ENCODE measurements at places on chromosomes 11 and 22.

- DNase-seq = no peak
Observed at GRCh38 chr11:128511712-128512111, 75.6 kb downstream of the ETS1 start.

DNA sequence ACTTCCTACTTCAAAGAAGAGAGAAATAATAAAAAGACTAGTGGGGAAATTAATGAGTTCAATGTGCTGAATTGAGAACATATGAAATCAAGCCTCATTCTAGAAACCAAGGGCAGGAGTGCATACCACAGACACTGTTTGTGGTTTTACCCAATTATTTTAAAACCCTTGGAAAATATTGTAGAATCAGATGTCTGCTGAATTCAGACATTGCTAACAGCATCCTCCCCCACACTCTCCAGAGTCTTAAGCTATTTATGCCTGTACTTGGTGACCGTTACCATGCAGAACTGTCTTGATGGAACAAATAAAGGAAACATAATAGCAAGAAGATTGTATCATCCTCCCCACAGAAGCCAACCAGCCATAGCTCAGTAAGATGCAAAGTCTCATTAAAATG is 850.1 kb downstream of the NTM start:
- no peak for DNase-seq

GRCh38 chr11:76186776-76187279 is 19.5 kb downstream of the WNT11 start:
- DNase-seq = no peak

GRCh38 chr22:32836280-32837123 is 35.0 kb downstream of the TIMP3 start:
- no peak for DNase-seq

DNA sequence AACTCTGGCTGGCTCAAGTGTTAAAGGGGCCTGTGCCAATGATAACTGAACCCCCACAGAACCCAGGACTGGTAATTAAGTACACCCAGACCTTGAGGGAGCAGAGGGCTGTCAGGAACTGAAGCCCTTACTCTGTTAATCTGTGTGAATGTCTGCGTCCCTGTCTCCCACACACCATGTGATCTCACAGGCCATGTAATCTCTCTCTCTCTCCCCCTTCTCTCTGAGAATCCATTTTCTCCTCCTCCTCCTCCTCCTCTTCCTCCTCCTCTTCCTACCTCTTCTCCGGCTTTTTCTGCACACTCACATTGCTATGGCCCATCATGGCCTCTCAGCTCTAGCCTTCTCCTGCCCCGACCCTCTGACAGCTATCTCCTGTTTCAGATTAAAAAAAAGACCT is 14.6 kb upstream of the IRAG1 start:
- DNase-seq = no peak

GRCh38 chr11:9704620-9705019 is 40.7 kb downstream of the SWAP70 start:
- no peak for DNase-seq

GRCh38 chr11:131748151-131749050 is 378.0 kb downstream of the NTM start:
- DNase-seq = peak; percentile 13

DNA sequence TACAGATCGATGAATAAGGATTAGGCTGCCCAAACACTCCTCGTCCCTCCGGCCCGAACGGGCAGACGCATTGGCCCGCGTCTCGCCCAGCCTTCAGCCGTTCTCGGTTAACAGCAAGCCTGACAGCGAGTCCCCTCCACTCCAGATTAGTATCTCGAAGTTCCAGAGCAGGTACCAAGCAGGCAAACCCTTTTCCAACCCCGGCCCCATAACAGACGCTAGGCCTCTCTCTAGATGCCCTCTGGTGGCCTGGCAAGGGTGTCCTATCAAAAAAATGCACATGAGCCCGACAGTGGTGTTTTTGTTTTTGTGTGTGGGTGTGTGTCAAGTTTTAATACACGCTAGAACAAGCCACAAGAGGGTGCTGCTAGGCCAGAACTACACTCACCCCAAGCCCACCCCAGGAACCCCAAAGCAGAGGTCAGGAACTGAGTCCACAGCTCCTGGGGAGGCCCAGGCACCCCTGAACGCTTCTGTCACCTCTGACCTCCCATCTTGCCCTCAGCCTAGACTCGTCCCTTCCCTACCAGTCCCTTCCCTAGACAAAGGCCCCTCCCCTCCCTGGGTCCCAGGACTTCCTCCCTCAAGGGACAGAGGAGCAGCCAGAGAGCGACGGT is 658 bp upstream of the ARFGAP2 start:
- DNase-seq = peak; percentile 90

DNA sequence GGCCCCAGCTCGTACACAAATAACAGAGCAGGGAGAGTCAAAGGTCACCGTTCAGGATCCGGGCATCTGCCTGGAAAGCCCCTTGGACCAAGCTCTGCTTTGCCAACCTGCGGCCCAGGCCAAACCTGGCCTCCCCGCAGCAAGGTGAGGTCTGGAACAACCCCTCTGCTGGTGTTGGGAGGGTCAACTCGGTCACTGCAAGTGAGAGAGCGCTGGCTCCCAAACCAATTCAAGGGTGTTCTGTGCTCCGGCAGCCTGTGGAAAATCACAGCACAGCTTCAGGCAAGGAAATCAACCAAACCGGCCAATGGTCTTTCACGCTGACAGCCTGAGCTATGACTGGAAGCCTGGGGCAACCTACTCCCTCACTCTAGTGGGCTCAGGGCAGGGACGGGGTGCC is 63.4 kb downstream of the MYH9 start:
- DNase-seq = no peak

DNA sequence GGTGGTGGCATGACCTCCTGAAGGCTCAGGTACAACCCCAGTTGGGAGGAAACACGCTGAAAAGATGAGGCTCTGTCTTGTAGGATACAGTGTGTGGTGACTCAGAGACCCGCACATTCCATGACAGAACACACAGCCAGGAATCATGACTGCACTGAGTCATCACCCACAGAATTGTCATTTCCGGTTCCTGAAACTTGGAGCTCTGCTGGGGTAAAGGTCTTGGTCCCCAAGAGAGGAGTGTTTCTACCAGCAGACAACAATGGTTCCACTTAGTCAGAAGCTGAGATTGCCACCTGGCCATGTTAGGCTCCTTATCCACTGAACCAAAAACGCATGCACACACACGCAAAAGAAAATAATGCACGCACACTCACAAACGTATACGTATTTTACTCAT is 31.5 kb upstream of the CYB5R3 start:
- no peak for DNase-seq

DNA sequence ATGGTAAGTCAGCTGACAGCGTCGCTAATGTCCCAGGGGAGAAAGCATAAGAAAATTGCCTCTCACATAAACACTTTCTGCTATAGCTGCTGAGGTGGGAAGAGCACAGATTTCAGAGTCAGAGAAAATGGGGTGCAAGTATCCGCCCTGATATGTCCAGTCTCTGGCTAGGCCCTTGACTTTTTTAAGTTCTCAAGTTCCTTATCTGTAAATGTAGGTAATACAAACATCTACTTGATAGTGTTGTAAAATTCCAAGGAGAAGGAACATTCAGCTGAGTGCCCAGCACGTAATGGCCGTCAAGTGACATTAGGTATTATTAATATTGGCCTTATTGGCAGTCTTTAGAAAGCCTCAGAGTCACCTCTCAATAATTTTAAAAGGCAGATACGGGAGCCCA is 143.6 kb downstream of the NTM start:
- no peak for DNase-seq

DNA sequence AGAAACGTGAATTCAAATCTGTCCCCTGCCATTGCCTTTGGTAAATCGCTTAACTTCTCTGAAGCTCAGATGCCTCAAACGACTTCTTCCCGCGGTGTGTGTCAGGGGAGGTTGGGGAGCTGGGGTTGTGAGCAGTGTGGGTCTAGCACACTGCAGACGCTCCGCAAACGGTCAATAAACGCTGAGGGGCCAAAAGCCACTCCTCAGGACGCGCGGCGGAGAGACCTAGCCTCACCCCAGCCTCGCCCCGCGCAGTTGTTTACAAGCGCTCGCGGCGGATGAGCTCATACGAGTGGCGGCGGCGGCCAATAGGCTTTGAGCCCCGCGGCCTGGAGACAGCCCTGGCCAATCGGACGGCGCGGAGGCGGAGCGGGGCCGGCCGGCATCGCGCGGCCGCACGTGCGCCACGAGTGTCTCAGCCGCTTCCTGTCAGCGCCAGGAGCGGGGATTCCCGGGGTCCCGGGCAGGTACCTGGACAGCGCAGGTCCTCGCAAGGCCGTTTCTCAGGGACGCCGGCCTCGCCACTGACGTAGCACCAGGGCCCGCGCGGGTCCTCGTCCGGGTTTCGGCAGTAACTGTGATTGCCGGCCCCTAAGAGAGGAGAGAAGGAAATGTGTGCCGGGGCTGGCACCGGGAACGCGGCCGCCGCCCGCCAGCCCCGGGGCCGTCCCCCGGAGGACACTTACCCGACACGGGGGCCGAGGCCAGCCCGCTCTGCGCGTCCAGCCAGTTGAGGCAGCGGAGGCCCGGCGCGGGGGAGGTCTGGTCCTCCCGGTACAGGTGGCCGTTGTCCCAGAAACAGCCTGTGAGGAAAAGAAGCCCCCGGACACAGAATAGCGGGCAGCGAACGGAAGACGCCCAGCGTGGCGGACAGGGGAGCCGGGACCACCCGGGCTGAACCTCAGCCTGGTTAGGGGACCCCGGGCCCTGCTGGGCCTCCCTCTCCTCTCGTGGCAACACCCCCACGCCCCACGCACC is 1.5 kb downstream of the PIK3IP1 start:
- DNase-seq = peak; percentile 96

GRCh38 chr22:45204819-45205218 is 35.9 kb downstream of the KIAA0930 start:
- no peak for DNase-seq

DNA sequence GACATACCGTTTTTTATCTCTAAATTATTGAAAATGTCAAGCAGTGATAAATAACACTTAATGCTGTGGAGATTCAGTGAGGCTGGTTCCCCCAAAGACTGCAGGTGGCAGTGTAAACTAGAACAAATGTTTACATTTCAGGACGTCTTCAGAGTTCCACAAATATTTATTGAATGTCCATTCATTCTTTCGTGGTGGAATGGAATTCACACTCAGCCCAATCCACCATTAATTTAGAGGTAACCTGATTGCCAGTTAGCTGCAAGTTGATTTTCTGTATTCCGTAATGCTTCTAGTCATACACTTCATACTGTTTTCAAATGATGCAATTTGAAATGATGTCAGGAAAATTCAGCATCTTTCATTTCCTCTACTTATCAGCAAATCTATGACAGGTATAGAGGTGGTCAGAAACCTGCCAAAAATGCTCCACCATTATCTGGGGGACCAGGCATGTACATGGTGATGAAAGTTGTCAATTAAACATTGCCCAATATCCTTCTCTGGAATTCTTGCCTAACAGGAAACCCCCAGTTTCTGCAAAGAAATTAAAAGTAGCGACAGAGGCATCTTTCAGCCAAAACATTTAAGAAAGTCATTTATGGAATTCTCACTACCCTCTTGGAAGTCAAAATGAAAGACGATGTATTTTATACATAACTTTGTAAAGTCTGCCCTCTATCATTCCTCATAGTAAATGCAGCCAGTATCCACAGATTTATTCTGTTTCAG is 94.3 kb upstream of the BMAL1 start:
- DNase-seq = peak; percentile 30

DNA sequence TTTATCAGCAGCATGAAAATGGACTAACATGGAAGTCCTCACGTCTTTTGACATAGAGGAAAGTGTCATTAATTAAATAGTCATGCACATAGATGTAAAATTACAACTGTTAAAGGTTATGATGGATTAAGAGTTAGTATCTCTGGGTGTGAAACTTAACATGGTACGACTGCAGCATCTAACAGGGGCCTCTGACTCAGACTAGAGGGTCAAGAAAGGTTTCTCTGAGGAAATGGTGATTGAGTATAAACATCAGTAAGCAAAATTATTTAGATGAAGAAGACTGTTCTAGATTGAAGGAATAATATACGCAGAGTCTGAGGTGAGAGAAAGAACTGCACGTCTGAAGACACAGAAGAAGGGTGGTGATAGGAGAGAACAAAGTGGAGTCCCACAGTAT is 42.1 kb upstream of the GAB2 start:
- DNase-seq = no peak

- no peak for DNase-seq
Observed at GRCh38 chr22:34236527-34236926, 316.3 kb upstream of the LARGE1 start.

GRCh38 chr22:48803171-48803947 is 1024.3 kb downstream of the BRD1 start:
- DNase-seq = no peak

GRCh38 chr11:23961503-23962338 is 535.1 kb upstream of the LUZP2 start:
- no peak for DNase-seq

DNA sequence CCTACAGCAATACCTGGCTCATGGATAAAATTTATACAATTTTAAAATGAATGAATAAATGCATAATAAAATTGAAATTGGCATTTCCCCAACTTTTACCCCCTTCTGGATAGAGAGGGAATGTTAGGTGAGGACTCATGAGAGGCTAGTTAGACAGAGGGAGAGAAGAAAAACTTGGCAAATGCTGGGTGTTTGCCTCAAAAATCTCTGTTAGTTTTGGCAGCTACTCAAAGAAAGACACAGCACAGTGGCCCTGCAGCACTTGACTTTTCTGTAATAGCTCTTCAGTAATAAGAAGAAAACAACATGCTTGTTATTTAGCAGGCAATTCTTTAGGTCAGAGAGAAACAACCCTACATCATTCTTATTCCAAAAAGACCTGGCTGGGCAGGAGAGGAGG is 20.7 kb upstream of the IZUMO1R start:
- DNase-seq = no peak

DNA sequence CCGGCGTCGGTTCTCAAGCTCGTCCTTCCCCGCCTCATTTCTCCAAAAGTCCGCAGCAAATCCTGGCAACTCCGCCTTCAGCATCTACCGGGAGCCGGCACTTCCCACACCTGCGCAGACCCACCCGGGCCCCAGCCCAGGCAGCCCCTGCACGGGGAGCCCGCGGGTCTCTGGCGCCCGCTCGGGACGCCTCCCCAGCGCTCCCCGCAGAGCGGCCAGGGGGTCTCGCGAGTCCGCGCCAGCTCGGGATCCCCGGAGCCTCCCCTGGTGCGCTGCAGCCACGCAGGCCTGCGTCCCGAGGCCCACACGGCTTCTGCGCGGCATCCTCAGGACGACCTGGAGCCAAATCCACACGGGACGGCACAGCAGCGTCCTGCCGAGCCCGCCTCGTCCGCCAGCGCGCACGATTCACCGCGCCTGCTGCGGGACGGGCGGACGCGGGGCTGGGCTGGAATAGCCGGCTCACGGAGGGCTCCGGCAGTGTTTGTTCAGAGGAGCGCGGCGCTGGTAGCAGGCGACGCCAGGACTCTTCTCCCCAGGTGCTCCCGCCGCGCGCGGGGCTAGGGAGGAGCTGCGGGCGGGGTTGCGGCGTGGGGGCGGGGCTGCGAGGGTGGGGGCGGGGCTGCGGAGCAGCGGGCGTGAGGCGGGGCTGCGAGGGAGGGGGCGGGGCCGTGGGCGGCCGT is 816 bp upstream of the PHRF1 start:
- no peak for DNase-seq

DNA sequence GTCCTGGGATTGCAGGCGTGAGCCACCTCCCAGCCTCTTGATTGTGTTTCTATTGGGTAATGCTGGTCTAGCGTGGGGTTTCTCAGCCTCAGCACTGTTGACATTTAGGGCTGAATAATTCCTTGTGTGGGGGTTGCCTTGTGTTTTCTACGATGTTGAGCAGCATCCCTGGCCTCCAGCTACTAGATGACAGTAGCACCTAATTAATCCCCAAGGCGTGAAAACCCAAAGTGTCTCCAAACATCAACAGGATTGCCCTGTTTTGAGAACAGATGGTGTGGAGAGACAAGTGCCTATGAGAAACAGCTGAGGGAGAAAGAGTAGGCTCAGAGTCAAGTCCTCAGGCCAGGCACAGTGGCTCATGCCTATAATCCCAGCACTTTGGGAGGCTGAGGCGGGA is 67.2 kb downstream of the SGSM1 start:
- DNase-seq = no peak

Data from CD4-positive, alpha-beta T cell treated with Interleukin-21 for 1 hour (primary cell).